Inflammatory macrophage (primary cell): ENCODE measurements at places on chromosomes 7 and 10.

- peak; percentile 4 for DNase-seq
Observed at GRCh38 chr7:38070718-38071117, 107.3 kb upstream of the STARD3NL start.

GRCh38 chr7:30193336-30193943 is 58.7 kb downstream of the MTURN start:
- no peak for DNase-seq

- no peak for DNase-seq
Observed at GRCh38 chr7:95245828-95246500, 78.4 kb downstream of the PON1 start.

DNA sequence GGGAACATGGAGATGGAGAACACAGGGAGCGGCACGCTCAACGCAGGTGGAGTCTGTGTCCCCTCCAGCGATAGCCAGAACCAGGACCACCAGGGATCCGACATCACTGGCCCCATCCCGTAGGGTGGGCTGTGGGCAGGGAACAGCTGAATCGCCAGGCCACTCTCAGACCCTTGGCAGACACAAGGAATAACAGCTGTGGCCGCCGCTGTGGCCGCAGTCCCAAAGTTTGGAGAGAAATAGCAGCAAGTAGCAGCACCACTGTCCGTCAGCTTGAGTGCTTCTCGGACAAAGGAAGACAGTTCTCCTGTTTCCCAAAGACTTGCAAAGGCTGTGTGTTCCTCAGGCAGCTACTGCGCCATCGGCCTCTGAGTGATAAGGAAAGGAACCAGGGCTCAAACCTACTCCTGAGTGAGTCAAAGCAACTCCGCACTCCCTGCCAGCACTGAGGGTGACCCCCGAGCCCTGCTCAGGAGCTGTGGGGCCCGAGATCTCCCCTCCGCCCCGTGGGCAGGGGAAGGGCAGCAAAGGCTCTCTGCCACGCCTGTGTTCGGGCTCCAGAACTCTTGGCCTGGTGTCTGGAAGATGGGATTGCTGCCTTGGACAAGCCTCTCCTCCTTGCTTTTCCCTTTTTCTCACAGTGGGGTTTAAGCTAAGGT is 82.3 kb upstream of the FAM20C start:
- DNase-seq = no peak

- no peak for DNase-seq
Observed at GRCh38 chr7:77447616-77448015, 31.5 kb upstream of the GSAP start.
